Activated CD8-positive, alpha-beta T cell treated with anti-CD3 and anti-CD28 coated beads for 36 hours (primary cell): ENCODE measurements at places on chromosomes 3 and 15. TPM values are rescaled to one million over a fixed set of nuclear protein-coding genes. Genes with fewer than 3 reads are reported as not detected.

The IP6K2 gene
- total RNA-seq = 48.0 TPM

GRCh38 chr3:150172356-150172755 lies 201.7 kb upstream of the PFN2 start:
- no peak for DNase-seq

DNA sequence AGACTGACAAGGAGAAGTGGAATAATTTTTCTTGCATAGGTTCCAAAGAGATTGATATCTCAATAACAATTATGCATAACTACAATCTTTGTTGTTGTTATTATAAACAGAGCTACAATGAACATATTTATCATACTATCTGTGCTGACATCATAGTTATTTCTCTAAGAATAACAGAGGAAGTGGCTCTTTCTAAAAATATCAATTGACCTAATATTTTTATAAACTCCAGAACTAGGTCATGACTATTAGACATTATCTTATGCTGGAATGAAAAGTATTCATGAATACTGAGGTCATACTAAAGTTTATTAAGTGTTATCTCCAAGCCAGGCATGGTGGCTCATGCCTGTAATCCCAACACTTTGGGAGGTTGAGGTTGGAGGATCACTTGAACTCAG lies 114.1 kb downstream of the DCLK3 start:
- no peak for DNase-seq

- DNase-seq = no peak
These were observed 296.0 kb upstream of the ICE2 start for GRCh38 chr15:60774829-60775463.

DNA sequence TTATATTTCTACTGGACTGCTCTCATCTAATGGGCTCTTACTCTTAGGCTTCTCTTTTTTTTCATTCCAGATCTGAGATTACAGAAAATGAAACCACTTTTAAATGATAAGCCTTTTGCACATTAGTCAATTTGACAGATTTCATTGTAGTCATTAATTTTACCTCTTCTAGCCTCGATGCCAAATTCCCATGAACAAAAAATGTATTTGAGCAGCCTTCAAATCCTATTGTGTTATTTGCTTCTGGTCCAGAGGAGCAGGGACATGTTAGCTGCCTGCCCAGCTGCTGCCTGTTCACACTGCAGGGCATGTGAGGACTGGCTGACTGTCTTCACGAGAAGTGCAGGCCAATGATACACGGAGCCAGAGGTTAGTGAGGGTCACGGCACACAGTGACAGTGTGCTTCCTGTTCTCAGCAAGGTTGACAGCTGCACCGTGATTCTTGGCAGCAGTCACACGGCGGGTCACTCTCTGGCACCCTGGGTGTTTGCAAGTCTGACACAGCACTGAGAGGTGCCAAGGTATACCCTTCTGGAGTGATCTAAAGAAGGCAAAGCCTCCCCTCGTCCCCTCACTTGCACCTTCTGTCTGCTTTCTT lies 40.8 kb downstream of the KAT2B start:
- DNase-seq = peak; percentile 53

GRCh38 chr15:65370885-65371284 lies 6.9 kb downstream of the IGDCC3 start:
- DNase-seq = no peak
